GM12878 (cell line): ENCODE measurements at places on chromosomes 1 and 21. TPM values are rescaled to one million over a fixed set of nuclear protein-coding genes. Genes with fewer than 3 reads are reported as not detected.

GRCh38 chr1:212208978-212209644 is 76.1 kb upstream of the PPP2R5A start:
- no peaks in the 10 kb centered on the region for H3K4me1 ChIP-seq
- no peaks in the 10 kb centered on the region for H3K36me3 ChIP-seq
- H3K27me3 ChIP-seq = no peaks in the 10 kb centered on the region
- no peak overlapping the region for H3K4me3 ChIP-seq
- DNase-seq = no peak
- no peak overlapping the region for H3K27ac ChIP-seq

GRCh38 chr1:204107892-204108291 is 35.0 kb downstream of the SOX13 start:
- H3K27me3 ChIP-seq = no peaks in the 10 kb centered on the region
- no peak overlapping the region for H3K4me3 ChIP-seq
- DNase-seq = no peak
- H3K36me3 ChIP-seq = no peaks in the 10 kb centered on the region
- no peak overlapping the region for H3K27ac ChIP-seq

DNA sequence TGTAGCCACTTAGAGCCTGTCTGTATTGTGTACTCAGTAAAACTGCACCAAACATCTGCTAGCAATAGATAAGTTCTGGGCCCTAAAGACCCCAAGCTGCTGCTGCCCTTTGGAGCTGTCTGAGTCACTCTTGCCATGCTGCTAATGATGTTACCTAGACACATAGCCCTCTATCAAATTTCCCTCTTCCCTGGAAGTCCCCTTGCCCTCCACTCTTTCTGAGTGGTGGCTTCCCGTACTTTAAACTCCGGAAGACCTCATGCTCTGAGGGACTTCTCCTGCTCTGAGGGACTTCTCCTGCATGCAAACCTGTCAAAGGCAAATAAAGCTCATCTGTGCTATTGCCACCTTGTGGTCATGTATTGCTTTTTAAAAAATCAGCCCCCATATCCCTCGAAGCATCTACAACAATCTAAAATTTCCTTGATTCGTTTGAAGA is 34.0 kb downstream of the FH start:
- no peak overlapping the region for H3K4me3 ChIP-seq
- no peak overlapping the region for H3K27ac ChIP-seq
- H3K4me1 ChIP-seq = peaks cover 3% of the 10 kb centered on the region; the same call in 1 of the 2 replicates
- DNase-seq = peak; percentile 23
- H3K36me3 ChIP-seq = no peaks in the 10 kb centered on the region

DNA sequence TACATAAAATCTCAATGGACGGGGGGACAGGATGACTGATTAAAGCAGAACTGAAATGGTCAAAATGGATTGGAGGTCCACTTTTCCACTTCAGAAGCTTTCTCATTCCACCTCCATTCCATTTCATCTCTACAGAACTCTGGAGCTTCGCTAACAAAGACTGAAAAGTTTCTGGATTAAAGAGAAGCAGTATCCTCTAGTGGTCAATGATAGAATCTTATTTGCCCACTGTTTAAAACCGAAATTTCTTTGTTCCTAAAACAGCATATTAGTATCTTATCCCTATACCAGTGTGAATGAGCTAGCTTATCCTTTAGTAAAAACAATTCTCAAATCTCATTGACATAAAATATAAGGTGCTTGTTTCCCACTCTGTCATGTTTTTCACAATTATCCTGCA is 890.6 kb downstream of the KCNT2 start:
- no peak for DNase-seq
- no peaks in the 10 kb centered on the region for H3K27me3 ChIP-seq
- H3K4me3 ChIP-seq = no peak overlapping the region
- no peaks in the 10 kb centered on the region for H3K4me1 ChIP-seq

GRCh38 chr1:105785021-105785420 is 1271.5 kb upstream of the PRMT6 start:
- H3K4me1 ChIP-seq = no peaks in the 10 kb centered on the region
- no peak overlapping the region for H3K4me3 ChIP-seq
- H3K27me3 ChIP-seq = no peaks in the 10 kb centered on the region
- no peak overlapping the region for H3K27ac ChIP-seq

GRCh38 chr1:229028544-229028943 is 242.4 kb upstream of the RAB4A start:
- no peak for DNase-seq
- no peaks in the 10 kb centered on the region for H3K36me3 ChIP-seq

DNA sequence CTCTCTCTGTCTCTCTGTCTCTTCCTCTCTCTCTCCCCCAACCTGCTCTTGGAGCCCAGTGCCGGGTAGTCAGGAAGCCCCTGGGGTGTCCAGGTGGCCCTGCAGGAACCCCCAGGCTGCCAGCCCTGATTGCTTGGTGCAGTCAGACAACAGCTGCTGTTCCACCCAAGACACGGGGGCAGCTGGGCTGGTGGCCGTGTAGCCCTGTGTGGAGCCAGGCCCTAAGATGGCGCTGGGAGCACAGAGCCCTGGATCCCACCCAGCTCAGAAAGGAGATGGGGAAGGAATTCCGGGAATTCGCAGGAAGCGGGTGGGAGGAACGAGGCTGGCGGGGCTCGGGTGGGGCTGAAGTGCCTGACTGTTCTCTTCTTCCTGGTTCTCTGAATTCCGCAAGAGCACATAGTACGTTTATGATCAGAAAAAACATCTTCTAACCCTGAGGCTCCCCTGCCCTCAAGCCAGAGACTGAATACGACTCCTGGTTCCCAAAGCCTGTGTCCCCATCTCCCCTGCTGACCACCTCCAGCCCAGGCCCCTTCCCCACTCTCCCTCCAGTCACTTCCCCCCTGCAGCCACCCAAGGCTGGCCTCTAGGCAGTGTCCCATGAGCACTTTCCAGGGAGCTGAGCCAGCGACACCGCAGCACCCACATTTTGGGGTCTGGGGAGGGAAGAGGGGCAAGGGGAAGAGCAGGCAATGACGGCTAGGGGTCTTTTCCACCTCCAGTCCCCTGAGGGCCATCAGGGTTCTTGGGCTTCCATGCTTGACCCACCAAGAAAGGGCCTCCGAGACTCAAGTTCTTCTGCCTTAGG is 55.0 kb downstream of the WNT9A start:
- H3K36me3 ChIP-seq = no peaks in the 10 kb centered on the region
- DNase-seq = no peak
- no peak overlapping the region for H3K27ac ChIP-seq
- H3K27me3 ChIP-seq = no peaks in the 10 kb centered on the region
- no peaks in the 10 kb centered on the region for H3K4me1 ChIP-seq
- no peak overlapping the region for H3K4me3 ChIP-seq

DNA sequence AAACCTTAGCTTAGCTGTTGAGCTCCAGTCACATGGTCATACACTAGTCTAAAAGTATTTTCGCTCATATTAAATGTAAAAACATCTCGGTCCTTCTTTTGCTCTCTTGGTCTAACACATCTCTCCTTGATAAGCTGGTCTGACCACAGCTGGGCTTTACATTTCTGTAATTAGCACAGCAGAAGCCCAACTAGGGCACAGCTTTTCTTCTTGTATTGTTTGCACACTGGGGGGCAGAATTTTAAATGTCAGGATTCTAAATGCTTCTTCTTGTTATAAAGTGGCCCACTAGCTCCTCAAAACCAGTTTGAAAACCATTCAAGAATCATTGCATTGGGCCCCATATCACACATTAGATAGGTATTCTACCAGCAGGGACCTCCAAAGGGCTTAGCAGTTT is 289.1 kb upstream of the PKN2 start:
- H3K4me1 ChIP-seq = peaks cover 4% of the 10 kb centered on the region; the same call in 1 of the 2 replicates
- H3K27ac ChIP-seq = no peak overlapping the region
- H3K4me3 ChIP-seq = no peak overlapping the region

The KLHDC9 gene
- 2.7 and 3.3 TPM in 2 replicates for total RNA-seq

The DISC1 gene
- total RNA-seq = 0.61 and 0.72 TPM in 2 replicates

The PLPPR5 gene
- total RNA-seq = not detected in 2 replicates

The CELA2A gene
- 0.90 and 1.5 TPM in 2 replicates for total RNA-seq

The ZNF683 gene
- not detected in 2 replicates for total RNA-seq

The CFHR4 gene
- total RNA-seq = not detected in 2 replicates
